Renal cortical epithelial cell (primary cell): ENCODE measurements at places on chromosomes 3 and 15. TPM values are rescaled to one million over a fixed set of nuclear protein-coding genes. Genes with fewer than 3 reads are reported as not detected.

GRCh38 chr3:13713396-13713795 is 164.5 kb downstream of the FBLN2 start:
- no peak for DNase-seq

GRCh38 chr15:49135342-49135857 is 20.0 kb downstream of the COPS2 start:
- DNase-seq = peak; percentile 50

DNA sequence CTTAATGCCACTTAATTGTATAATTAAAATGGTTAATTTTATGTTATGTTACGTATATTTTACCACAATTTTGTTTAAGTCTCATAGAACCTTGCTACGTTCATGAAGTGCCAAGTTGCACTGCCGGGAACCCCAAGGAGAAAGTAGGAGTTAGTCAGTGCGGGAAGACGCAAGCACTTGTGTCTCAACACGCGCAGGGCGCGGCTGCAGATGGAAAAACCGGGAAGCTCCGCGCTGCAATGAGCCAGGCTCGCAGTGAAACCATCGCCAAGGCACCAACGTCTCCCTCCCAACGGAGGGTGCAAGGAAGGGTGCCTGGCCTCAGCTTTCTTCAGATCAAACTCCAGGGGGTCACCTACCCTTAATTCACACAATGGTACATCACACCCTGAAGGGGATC is 21.6 kb downstream of the MAGI1 start:
- DNase-seq = no peak

The POLQ gene
- total RNA-seq = 0.45 and 3.8 TPM in 2 replicates

The OR5K2 gene
- not detected in 2 replicates for total RNA-seq

The GPR171 gene
- not detected in 2 replicates for total RNA-seq

The TTLL13 gene
- total RNA-seq = 0.10 TPM in 1 of 2 replicates, not detected in the other

The HRG gene
- total RNA-seq = 0.15 TPM in 1 of 2 replicates, not detected in the other

The MYH15 gene
- total RNA-seq = 0.05 TPM in 1 of 2 replicates, not detected in the other

The CHCHD4 gene
- total RNA-seq = 15.4 and 17.7 TPM in 2 replicates

DNA sequence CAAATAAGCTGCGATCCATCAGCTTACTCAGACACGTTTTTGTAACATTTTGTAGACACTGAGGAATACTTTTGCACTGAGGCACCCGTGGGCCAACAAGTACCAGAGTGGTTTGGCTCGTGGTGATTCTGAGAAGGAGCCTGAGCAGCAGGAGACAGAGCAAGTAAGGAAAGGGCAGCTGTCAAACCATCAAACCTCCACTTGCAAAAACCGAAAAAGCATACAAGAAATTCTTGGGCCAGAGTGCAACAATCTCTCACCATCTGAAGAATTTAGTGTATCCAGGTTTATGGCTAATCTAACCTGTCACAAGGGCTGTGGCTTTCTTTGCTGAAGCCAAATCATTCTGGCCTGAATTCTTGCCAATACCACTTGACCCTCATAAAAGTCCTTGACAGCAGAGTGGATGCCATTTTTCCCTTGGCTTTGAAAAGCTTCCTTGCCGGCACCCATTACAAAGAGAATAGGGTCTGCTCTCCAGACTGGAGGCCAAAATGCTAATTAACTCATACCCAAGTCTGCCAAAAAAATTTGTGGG is 56.7 kb downstream of the MYO1E start:
- DNase-seq = peak; percentile 95

DNA sequence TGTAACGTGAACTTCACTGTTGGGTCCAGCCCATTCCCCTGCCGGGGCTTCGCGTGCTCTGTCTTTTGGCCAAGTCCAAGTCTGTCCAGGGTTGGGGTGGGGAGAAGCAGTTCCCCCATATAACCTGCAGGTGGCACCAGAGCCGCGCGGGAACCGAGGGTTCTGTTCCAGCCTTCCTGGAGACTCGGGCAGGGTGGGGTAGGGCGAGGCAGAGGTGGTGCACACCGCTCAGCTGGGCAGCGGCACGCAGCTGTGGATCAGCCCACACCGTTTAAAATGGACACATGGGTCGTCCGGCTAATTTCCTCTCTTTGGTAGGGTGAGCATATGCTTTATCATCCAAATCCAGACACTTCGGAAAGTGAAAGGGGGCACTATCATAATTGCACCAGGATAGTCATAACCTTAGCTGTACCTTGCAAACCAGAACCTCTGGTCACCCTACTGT is 118.1 kb downstream of the TBC1D2B start:
- DNase-seq = peak; percentile 40

The P2RY14 gene
- not detected in 2 replicates for total RNA-seq

The TGFBR2 gene
- 63.4 and 258 TPM in 2 replicates for total RNA-seq

The SGO1 gene
- total RNA-seq = 0.99 and 7.3 TPM in 2 replicates

DNA sequence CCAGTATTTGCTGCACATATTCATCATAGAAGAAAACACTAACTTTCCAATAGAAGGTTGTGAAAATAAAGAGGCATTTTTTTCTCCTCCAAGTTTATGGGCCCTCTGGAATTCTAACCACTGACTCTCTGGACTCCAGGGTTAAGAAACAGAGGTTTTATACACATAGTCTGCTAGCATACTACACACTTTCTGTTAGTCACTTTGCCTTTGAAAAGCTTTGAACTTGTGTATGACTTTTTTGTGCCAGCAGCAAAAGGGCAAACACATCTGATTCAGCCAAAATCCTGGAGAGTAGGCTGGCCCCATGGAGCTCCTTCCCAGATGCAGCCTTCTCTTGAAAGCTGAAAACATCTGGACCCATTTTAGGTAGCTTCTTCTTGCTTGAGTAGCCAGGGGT is 6.2 kb downstream of the ZIC4 start:
- DNase-seq = no peak

DNA sequence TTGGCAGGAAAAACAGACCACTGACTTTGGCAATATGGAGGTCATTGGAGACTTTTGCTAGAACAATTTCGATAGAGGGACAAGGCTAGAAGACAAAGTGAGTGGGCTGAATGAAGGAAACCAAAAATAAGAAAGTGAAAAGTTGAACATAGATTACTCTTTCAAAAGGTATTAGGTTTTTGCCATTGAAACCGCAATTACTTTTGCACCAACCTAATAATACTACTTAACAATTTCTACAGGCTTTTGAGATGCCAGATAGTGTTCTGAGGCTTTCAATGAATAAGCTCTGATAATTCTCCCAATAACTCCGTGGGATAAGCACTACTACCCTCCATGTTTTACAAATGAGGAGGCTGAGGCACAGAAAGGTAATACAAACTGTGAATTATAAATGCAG is 85.0 kb downstream of the MDFIC2 start:
- DNase-seq = no peak

DNA sequence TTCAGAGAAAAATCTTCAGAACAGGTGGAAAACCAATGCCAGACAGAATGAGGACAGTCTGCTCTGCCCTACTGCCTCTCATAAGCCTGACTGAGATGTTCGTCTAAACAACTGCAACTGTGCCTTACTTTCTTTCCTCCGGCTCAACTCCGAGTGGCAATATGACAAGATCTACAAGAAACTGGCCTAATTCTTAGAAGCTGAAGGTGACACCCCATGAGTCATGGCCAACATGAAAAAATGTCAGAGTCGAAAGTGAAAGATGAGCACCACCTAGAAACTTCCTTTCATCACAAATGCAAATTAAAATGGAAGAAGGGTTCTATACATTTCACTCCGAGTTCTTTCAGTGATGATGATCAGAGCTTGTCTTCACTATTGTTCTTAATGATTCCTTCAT is 12.9 kb downstream of the PCYT1A start:
- DNase-seq = no peak

DNA sequence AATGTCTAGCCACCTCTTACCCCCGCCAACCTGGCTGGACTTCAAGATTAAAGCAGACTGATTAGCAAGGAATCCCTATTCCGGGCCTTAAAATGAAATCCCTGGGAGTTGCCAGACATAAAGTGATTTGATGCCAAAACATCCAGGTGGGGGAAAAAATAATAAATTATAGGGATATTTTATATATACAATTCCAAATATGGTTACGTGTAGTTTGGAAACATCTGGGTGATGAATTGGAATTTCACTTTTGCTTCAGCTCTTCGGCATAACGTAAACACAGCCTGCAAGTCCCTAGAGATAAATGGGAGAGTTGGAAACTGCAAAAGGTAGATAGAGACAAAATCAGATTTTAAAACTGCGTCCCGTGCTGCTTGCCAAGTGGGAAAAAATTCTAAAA is 545.5 kb upstream of the MDFIC2 start:
- no peak for DNase-seq

GRCh38 chr3:188043891-188044290 is 110.1 kb upstream of the LPP start:
- DNase-seq = peak; percentile 75

The CRTAP gene
- 99.3 and 210 TPM in 2 replicates for total RNA-seq

DNA sequence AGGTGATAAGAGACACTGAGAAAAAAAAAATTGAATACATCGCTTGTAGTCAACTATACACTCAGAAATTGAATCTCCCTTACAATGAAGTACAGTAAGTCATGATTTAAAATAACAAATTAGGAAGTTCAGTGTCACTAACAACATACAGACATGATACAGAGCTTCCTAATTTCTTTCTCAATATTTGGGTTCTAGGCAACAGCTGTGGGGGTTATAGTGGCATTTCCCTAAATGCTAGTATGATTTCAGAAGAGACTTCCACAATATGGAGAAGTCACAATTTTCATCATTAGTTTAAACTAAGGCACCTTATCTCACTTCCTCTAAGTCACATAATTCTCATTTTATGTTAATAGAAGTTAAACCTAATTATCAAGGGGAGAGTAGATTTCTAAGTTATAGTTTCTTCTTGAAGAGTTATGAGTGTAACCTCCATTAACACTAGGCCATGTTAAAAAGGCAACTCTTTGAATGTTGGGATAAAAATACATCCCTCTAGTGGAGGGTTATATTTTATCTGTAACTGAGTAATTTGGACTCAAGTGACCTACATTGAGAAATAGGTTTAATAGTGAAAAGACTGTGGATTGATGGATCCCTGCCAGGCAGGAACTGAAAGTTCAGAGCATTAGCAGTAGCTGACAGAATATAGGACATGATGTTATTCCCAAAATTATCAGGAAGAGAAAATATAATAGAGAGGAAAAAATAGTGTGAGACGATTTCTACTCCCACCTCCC is 286.0 kb upstream of the SUCLG2 start:
- peak; percentile 76 for DNase-seq

The TMEM108 gene
- 0.25 TPM in 1 of 2 replicates, not detected in the other for total RNA-seq

The IGDCC3 gene
- 0.05 TPM in 1 of 2 replicates, not detected in the other for total RNA-seq

The CLDN16 gene
- total RNA-seq = 30.2 and 41.8 TPM in 2 replicates

The ADPGK gene
- 53.5 and 69.8 TPM in 2 replicates for total RNA-seq

GRCh38 chr3:100265016-100265415 is 4.2 kb downstream of the TBC1D23 start:
- DNase-seq = no peak

The TMEM45A gene
- total RNA-seq = 11.3 and 33.5 TPM in 2 replicates

- no peak for DNase-seq
These were observed 291.6 kb upstream of the TGFBR2 start for GRCh38 chr3:30314757-30315325.

- peak; percentile 15 for DNase-seq
These were observed 238.8 kb upstream of the DPH6 start for GRCh38 chr15:35784745-35785144.

The SLC24A1 gene
- 4.5 and 14.9 TPM in 2 replicates for total RNA-seq

The TMEM44 gene
- 14.9 and 20.7 TPM in 2 replicates for total RNA-seq

DNA sequence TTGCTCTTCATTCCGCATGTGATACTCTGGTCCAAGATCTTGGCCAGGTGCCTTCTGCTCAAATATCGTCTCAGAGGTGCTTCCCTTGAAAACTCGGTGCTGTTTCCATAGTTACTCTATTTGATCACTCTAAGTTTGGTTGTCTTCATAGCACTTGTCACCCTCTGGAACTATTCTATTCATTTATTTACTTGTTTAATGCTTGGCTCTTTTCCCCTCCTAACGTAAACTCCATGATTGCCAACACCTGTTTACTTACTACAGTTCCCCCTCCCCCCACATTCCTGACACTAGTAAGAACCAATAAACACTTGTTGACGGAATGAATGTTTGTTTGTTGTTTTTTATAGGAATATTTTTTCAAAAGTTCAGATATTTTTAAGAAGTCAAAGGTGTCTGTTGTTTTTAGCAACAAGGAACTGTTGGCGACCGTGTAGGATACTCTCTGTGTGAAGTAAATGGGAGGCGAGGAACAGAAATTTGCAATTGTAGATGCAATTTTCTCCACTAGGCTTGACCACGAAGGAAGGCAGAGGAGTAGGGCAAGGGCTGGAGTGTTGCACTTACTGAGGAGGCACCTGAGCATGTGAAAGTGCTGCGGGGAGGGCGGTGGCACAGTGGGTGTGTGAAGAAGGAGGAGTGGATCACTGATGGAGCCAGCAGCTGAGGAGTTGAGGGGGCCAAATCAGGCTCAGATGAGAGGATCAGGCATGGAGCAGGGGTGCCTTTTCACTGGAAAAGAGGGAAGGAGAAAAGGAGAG is 48.4 kb downstream of the MOBP start:
- no peak for DNase-seq

DNA sequence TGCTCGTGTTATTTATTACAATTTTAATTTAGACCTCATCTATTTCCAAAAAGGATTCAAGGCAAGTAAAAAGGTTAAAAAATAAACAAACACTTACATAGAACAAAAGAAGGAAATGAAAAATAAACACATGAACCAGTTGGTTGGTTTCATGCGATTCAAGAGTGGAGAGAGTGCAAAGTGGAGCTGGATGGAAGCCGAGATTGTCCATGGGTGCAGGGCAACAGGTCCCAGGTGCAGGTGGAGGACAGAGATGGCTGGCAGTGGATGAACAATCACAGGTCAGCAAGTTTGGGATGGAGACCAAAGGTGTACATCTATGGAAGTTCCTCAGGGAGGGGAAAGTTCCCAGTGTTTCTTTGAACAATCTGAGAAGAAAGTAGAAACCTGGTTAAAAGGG is 11.6 kb upstream of the SEMA5B start:
- no peak for DNase-seq

DNA sequence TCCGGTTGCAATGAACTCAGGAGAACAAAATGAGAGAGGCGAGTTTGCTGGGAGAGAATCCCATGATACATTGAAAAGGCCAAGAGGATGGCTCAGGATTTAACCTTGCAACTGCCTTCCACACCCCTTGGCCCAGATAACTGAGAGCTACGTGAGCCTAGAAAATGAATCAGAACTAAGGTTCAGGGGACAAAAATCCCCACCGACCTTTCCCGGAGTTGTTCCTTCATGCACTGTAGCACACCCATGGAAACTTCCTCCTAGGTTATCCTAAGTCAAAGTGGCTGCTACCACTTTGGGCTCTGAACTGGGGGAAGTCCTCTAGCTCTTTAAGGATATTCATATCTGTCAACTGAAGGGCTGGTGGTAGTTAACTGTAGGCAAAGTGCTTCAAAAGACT is 58.3 kb upstream of the SLC4A7 start:
- peak; percentile 50 for DNase-seq
